ENCODE measurements at places on chromosomes 3 and 15.

DNA sequence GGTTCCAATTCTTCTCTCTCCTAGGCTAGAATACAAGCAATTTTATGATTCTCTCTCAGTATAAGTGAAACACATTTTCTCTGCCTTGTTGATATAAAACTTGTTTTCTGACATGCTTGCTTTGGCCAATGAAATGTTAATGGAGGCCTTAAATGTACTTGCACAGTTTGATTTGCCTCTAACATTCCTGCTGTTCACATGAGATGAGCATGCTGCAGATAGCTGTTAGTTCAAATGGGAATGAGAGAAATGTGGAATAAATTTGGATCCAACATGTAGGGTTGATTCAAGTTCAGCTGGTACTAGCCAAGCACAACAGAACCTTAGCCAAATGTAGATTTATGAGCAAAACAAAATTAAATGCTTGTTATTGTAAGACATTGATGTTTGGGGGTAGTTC lies 32.6 kb upstream of the FHIT start:
- DNase-seq: no peak

GRCh38 chr3:71876135-71877105 lies 91.5 kb upstream of the PROK2 start:
- no peak for DNase-seq

- no peak for DNase-seq
Measured at GRCh38 chr3:172659246-172660002, 51.4 kb downstream of the NCEH1 start.

DNA sequence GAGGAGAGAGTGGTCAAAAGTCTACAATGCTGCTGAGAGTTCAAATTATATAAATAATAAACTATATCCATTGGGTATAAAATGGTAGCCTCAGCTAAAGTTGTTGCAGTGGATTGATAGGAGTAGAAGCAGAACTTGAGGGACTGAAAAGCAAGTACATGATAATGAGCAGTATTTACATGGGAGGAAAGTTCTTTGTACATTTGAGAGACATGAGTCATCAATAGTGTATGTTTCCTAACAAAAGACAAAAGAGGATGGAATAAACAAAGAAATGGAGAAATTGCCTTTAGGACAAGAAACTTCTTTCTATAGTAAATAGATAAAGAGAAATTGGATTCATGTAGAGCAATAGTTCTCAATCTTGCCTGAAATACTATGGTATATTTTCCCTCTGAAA lies 110.0 kb upstream of the PLSCR5 start:
- DNase-seq: no peak

GRCh38 chr15:52261498-52262242 lies 33.9 kb downstream of the MYO5C start:
- DNase-seq: peak; percentile 35

- DNase-seq: no peak
Measured at GRCh38 chr3:23710555-23710954, 95.2 kb upstream of the UBE2E1 start.

- DNase-seq: no peak
Measured at GRCh38 chr3:93906245-93906644, 67.5 kb downstream of the PROS1 start.

All from head of caudate nucleus (tissue), 42 donors.